ENCODE measurements at places on chromosomes 1 and 21. TPM values are rescaled to one million over a fixed set of nuclear protein-coding genes. Genes with fewer than 3 reads are reported as not detected.

The KCNH1 gene
- total RNA-seq = not detected

The RAVER2 gene
- total RNA-seq = 12.2 TPM

DNA sequence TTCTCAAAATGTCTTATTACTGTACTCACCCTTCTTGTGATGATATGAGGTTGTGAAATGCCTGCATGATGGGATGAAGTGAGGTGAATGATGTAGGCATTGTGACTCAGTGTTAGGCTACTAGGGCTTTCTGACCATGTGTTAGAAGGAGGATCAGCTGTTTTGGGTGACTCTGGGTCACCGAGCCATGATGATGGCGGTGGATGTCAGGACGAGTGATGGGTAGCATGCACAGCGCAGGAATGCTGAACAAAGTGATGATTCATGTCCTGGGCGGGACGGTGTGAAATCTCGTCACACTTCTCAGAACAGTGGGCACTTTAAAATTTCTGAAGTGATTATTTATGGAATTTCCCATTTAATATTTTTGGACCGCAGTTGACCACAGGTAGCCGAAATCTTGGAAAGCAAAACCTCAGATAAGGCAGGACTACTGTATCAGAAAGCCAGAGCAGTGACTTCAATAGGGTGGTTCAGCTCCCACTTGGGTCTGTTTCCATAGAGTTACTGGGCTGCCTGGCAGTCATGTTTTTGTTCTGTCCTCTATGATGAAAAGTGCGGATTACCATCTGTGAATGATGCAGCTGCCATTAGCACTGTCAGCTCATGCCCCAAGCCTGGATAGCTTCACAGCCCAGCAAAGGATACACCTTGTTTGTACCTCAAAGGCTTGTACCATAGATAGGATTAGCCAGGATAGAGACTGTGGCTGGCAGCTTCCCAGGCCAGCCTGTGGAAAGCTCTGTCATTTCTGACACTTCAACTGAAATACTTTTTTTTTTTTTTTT lies 26.6 kb downstream of the IL6R start:
- DNase-seq = no peak

DNA sequence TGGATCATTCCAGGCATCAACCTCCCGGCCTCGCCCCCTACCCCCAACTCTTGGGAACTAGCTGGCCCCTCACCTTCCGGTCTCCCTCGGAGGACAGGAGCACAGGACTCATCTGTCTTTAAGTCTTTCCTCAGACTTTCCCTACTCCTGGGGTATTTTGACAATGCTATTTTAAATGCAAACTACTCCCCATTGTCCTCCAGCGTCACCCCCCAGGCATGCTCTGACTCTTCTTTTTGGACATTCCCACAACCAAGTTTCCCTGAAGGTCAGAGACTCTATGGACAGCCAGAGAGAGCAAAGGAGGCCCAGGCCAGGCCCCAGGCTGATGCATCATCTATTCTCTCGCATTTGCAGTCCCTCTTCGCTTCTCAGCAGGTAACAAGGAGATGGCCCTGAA lies 424.3 kb downstream of the PCP4 start:
- DNase-seq = no peak

- no peak for DNase-seq
Measured at GRCh38 chr1:191831572-191831971, 326.7 kb upstream of the RGS18 start.

DNA sequence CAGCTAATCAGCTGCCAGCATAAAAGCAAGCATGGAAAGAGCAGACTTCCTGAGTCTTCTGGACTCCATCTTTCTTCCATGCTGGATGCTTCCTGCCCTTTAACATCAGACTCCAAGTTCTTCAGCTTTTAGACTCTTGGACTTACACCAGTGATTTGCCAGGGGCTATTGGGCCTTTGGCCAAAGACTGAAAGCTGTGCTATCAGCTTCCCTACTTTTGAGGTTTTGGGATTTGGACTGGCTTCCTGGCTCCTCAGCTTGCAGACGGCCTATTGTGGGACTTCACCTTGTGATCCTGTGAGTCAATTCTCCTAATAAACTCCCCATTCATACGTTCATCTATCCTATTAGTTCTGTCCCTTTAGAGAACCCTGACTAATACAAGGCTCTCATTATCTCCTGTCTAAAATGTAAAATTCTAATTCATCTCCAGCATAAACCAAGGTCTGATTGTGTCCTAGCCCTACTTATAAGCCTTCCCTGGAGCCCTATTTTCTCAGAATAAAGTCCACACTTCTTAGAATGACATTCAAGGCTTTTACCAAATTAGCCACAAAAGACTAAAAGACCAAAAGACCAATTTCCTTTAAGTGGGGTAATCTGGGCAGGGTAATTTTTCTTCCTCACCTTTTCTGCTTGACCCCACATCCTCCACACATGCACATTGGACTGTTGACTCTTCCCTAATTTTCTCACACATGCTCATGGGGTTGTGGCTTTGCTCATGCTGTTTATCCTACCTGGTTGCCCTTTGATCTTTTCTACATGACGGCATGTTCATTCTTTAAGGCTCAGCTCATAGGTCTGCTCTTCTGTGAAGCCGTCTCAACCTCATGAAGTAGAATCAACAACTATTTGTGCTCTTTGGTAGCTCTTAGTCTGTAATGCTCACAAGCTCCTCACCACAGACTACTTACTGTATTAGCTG lies 18.1 kb upstream of the ENAH start:
- no peak for DNase-seq

DNA sequence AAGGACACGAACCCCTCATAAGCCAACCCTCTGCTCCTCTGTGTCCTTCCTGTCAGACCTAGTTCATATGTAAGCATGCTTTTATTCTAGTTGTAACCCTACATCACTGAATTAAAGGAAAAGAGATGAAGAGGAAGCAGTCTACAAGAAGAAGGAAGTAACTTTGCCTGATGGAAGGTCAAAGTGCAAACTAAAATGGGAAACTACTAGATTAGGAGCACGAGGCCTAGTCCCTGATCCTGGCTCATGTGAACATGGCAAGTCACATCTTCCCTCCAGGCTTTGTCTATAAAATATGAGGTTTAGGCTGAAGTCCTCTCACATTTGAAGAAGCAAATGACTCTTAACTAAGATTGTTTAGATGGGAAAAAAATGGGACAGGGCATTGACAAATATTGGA lies 13.2 kb downstream of the ZMYND12 start:
- DNase-seq = no peak
